ENCODE measurements at places on chromosomes 6 and 20.

- no peak for DNase-seq
Observed at GRCh38 chr20:32463642-32464400, 105.7 kb downstream of the ASXL1 start.

GRCh38 chr20:14888134-14888533, 550.7 kb upstream of the FLRT3 start:
- DNase-seq, result no peak

DNA sequence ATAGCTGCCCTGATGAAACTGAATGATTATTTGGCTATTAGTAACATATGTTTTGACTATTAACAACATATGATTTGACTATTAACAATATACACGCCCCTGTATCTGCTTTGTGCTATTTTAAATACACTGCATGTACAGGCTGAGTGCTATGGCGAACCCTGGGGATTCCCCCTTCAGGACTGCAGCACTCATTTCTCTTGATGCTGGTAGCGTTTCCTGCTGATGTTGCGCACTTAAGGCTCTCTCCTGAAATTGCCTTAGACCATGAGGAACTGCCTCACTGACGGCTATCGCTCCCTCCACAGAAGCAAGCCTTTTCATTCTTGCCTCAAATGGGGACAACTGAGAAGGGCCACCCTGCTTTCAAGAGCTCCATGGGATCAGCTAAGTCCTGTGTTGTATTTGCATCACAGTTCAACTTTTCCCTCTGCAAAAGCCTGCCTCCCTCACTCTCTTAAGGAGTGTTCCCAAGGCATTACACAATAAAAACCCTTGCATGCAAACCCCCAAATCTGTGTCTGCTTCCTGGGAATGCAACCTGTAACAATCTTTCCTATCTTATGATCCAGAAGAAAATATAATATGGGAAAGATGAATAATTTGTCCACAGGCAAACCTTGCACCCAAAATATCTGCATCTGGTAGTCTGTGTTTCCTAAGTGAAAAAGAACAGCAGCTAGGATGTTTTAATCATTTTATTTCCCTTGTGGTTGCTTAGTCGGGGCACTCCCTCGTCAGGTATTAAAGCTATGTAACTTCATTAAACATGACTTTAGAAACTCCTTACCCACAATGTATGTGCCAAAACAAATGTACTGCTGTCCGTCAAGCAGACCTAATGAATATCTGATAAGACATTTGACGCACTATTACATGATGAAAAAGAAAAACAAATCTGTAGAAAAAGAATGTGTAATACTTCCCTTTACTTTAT, 456.4 kb downstream of the COL12A1 start:
- peak; percentile 53 for DNase-seq

- DNase-seq, result peak; percentile 37
Observed at GRCh38 chr6:151044465-151045441, 179.3 kb downstream of the MTHFD1L start.

DNA sequence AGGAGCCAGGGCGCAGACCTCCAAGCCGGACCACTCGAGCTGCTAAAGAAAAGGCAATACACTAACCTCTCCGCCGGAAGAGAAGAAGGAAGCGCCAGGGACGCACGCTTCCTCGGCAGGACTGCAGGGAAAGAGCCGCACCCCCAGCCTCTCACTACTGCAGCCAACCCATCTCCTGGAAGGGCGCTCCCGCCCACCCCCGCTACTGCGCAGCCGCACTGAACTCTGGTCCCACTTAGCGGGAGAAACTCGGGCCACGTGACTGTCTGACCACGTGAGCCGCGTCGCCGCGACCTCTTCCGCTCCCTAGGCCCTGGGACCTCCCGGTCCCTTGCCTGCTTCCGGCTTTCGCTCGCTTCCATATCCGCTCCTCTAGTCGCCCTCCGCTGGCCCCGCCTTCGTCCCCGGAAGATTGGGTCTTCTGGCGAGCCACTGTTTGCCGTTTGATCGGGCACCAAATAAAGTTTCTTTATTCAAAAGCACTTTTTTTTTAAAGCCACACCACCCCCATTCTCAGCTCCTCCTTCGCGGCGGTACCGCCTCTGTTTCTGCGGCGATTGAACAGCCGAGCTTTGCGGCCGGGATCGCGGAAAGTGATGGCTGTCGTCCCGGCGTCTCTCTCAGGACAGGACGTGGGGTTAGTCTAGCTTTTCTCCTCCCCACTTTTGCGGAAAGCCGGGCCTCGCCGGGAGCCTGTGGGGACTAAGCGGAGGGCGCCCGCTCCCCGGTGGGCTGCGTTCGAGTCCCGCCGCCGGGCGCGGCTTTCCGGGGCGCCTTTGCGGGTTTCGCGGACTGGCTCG, at the start of gene RMND1:
RMND1 (minus strand) TSS at position 177 of the 800 bp plus-strand sequence. CDS start 6,315 bp downstream, outside the sequence.
- DNase-seq, result peak; percentile 100

DNA sequence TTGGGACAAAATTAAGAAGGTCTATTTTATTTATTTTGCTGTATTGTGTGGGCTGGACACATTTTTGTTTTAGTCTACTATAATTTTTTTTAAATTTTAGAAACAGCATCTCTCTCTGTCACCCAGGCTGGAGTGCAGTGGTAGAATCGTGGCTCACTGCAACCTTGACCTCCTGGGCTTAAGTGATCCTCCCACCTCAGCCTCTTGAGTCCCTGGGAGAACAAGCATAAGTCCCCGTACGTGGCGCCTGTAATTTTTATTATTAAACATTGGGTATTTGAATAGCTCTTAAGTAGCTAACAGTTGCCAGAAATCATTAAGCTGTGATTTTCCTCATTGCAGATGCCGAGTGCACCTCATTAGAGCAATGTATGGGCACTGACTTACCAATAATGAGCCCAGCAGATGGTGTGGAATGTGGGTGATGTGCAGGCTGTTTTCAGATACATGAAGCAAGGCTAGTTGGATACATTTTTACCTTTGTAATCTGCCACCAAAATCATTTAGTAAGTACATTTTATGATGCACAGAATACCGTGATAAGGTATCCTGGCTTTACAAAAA, 10.3 kb upstream of the MAS1 start:
- no peak for DNase-seq

GRCh38 chr6:43969158-43969981, 157.9 kb downstream of the MRPL14 start:
- no peak for DNase-seq

DNA sequence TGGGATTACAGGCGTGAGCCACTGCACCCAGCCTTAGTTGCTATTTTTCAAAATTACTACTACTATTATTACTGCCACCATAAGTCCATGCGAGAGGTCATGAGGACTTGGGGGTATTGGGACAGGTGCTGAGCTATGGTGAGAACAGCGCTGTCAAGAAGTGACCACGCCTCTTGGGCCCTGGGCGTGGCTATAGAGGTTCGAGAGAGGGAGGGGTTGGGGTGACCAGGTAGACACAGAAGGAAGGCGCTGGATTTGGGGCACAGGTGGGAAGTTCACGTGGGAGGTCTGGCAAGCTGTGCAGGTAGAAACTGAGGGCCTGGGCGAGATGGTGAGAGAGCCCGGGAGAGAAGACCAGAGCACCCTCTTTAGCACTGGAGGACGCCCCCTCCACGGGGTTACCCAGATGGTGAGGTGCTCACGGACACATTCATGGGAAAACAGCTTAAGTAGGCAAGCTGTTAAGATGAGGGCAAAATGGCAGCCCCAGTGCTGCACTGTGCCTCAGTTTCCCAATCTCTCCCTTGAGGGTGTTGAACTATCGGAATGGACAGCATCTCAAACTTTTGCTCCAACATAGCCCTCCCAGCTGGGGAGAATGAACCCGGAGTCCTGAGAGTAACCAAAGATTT, 61.0 kb downstream of the RAB44 start:
- DNase-seq, result no peak

GRCh38 chr6:125421836-125422235, 120.1 kb upstream of the HDDC2 start:
- DNase-seq, result no peak

DNA sequence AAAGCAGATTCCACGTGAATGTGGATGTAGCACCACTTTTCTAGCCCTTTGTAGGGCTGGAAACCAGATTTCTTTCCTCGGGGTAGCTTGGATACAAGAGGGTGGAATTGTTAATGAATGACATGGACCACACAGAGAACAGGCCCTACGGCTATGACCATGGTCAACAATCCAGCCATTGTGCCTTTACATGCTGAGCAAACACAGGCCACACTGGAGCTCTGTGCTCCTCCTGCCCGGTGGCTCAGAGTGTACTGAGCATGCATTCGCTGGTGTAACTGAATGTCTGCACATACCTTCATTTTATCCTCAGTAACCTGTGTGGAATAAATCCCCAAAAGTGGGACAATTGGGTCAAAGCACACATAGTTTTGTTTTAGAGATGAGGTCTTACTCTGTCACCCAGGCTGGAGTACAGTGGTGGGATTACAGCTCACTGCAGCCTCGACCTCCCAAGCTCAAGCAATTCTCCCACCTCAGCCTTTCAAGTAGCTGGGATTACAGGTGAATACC, 32.8 kb downstream of the LRP11 start:
- DNase-seq, result no peak

DNA sequence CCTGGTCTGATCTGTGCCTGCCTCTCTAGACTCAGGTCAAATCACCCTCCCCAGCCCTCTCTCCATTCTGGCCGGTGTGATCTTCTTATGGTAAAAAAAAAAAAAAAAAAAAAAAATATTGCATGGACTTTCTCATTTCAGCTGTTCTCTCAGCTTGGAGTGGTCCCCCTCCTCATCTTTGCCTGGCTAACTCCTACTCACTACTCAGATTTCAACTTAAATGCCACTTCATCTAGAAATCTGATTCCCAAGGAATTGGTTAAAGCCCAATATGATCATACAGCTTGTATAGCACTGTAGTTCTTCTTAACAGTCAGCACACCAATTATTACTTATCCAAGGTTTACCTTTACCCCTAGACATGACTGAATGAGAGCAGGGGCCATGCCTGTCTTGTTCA, 105.9 kb upstream of the CARMIL1 start:
- DNase-seq, result no peak

DNA sequence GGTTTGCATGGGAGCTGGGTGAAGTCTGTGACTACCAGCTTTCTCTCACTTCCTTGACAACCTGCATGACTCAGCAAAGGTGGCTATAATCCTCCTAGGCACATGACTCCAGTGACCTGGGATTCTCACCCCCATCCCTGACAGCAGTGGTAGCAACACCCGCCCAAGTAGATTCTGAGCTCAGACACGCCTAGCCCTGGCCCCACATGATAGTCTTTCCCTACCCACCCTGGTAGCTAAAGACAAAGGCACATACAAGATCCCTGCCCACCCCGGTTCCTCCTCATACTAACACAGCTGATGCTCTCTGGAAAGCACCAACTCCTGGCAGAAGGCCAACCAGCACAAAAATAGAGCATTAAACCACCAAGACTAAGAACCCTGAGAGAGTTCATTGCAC, 25.9 kb upstream of the CRISP1 start:
- no peak for DNase-seq

DNA sequence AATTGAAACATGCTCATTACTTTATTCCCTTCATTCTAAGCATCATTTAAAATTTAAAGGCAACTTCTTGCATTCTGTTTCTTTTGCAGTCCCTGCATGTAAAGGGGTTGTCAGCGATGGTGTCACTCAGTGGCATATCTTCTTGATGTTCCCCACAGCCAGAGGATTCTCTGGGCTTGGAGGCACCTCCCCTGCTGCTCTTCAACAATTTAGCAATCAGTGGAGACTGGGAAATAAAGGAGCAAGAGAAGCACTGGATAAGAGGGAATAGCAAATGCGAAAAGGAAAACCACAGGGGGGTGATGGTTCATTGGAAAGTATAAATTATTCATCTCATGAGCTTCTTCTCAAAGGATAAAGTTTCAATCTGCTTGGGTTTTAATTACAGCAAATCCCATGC, 30.7 kb upstream of the MC3R start:
- no peak for DNase-seq

- no peak for DNase-seq
Observed at GRCh38 chr6:147942363-147942762, 400.3 kb upstream of the SASH1 start.

DNA sequence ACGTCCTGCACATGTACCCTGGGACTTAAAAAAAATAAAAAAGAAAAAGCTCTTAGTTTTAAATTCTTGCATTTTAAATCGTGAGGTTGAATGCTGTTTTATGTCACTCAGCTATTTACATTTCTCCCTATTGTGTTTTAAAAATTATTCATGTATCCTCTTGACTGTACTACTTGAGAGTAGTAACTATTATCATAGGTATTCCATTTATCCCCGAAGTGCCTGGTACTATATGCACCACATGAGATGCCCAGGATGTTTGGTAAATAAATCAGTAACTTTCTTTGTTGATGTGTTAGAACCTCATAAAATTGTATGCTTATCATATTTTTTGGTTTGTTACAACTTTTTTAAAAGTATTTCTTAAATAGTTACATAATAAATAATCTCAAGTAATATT, 18.4 kb downstream of the MAP3K4 start:
- DNase-seq, result no peak

DNA sequence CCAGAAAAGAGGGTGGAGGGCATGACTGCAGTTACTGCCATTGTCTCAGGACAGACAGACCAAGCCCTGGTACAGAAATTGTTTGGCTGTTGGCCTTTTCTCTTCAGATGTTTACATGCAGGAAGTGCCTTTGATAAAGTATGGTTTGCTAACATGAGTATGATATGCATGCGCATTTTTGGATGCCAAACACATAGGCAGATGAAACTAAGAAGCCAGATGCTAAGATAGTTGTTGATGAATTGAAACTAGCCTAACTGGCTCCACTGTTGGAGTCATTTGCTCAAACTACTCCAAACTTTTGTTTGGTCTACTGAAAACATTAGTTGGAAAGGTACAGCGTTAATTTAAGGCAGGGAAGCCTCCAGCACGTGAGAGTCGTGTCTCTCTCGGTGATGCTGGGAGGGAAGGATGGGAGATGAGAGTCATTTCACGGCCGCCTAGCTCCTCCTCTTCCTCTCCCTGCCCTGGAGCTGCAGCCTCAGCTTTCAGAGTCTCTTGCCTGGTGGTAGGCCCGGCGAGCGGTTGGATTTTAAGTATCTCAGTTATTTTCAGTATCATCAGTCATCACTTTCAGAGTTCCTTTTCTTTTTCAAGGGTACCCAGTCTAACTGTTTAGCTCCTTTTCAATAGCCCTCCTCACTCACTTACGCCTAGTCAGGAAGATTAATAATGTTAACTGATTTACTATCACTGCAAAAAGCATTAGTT, 29.7 kb downstream of the RREB1 start:
- peak; percentile 70 for DNase-seq

DNA sequence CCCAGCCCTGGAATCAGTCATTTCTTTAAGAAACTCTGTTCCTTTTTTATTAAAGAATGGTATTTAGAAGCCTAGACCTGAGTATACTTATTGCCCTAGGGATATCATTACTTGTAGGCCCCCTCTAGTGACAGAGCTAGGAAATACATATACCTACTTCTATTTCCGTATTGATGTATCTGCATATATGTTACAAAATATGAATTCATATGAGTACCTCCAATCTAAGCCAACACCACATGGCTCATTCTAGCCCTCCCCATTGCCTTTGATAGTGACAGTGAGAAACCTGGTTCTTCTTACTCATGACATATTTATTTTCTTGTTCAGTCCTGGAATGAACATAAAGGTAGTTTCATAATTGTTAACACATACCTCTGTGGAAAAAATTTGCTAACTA, 137.2 kb downstream of the FARS2 start:
- peak; percentile 61 for DNase-seq

DNA sequence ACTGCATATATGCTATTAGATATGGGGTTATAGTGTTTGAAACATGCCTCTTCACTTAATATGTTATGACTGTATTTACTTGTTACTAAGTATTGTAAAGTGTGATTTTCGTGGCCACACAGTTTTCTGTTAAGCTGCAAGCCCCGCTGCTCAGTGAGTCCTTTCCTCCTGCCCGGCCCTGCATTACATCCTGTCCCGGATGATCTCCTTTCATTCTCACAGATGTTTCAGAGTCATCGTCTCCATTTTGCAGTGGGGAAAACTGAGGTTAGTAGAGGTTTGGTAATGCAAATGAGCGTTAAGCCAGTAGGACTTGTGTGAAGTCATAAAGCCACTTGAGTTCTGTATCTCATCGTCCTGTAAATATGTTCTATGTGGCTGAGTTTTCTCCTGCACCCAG, 155.5 kb downstream of the CFAP61 start:
- no peak for DNase-seq

Data from AG10803 (cell line).